Caco-2 (cell line): ENCODE measurements at places on chromosomes 6 and 20.

DNA sequence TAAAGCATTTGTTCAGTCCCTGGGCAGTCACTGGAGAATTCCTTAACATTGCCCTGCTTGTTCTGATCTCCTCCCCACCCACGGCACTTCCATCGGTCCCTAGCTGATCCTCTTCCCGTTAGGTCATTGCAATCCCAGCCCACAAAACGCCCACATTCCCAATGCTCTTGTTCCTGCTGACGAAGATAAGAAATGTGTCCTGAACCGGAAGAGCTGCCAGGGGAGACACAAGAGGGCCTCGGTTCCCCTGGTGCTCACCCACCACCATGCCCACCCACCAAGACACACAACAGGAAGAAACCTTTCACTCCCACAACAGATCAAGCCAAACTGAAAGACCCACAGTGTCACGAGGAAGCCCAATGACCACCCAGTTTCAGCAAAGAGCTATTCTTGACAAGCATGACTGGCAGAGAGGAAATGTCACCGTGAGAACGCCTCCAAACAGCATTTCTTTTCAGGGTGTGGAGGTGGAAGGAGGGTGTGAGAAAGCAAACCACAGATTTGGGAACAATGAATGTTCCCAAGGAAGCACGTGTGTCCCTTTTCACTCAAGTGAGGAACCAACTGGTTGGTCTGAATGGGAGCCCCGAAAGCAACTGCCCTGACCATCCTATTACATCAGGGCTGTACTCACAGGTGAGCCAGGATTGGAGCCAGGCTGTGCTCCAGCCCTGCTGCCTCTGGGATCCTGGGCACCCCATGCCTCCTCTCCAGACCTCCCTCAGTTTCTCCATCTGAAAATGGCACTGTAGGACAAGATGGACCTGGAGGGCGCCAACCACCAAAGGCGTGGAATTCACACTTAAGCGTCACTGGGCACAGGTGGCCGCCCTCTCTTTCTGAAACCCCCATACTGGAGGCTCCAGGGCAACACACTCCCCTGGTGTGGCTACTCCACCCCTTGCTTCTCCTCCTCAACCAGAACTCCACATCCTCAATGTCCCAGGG lies 97.5 kb downstream of the ZMYND8 start:
- no peak for DNase-seq

DNA sequence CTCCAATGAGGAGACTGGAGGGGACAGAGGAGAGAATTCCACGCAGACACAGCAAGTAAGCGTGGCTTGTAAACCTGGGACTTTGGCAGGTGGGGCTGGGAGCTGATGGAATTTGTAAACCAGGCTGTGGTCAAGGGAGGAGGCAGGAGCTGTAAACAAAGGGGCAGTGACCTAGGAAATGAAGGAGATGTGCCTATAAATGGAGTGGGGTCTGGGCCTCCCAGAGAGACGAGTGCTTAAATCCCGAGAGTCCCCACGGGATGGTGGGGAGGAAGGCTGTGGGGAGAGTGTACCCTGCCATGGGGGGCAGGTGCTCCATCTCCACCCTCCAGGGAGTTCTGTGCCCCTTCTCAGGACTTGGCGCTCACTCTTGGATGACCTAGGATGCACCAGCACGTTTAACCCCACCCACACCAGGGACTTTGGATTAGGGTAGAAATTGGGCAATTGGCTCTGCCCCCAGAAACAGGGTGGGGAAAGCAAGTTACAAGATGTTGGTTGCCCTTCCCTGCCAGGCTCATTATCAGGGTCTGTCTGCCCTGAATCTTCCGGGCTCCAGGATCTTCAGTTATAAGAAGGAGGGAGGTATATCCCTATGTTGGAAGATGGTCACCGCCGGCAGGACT lies 4.0 kb upstream of the DHX16 start:
- DNase-seq = no peak

DNA sequence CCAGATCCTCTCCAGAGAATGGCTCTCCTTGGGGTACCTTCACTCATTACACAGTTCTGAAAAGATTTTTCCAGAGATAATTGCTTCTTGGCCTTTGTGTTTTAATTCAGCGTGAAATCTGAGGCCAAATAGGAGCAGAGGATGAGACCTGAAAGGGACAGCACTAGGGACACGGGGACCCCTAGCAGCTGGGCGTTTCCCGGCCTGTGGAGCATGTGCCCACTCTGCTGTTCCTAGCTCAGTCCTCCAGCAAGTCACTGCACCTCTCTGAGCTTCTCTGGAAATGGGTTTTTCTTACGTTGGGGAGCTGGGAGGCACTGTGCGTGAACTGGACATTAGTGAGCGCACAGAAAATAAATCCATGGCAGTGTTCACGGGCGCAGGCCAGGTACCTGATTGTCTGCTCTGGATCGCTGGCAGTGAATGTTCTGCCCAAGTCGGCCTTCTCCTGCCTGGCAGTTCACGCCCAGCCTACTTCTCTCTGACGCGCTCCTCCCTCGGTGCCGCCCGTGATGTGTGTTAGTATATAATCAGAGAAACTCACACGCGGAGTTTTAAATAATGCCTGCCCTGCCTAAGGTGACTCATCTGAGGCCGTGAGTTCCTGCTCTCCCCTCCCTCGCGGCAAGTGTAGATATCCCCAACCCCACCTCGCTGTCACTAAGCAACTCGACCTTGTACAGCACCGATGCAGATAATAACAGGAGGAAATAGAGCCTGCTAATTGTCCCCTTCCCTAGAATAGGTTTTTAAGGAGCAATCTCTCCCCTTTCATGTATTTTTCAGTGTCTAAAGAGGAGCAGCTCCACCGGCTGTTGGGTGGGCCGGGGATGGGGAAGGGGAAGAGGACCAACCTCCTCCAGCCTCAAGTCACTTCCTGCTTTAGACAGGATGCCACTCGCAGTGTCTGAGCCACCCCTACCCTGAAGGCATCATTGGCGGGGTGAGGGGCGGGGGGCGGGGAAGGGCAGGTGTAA lies 2.7 kb upstream of the TUBB2A start:
- no peak for DNase-seq

- no peak for DNase-seq
Observed at GRCh38 chr20:41076776-41077175, 48.2 kb downstream of the TOP1 start.

DNA sequence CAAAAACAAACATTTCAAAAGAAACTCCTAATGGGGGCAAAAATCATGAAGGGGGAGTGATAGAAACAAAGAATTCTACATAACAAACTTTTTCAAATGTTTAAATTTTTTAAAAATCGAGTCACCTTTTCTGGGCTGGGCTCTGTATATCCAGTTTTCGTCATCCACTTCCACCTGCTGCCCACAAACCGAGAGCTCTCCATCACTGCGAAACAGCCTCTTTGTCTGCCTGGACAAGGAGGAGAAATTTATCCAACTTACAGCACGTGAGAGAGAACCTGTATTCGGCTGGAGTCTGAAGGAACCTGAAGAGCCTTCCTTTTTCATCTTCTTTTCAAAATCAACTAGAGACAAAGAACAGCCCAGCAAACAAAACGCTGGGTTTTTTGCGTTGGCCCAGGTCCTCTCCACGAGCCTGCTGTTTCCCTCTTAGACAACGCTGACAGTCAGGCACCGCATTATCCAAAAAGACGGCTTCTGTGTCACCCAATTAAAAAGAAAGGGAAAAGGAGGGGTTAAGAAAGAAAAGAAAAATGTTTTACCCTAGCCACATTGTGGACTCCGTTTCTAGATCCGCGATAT lies 72.4 kb upstream of the NHSL1 start:
- DNase-seq = no peak

DNA sequence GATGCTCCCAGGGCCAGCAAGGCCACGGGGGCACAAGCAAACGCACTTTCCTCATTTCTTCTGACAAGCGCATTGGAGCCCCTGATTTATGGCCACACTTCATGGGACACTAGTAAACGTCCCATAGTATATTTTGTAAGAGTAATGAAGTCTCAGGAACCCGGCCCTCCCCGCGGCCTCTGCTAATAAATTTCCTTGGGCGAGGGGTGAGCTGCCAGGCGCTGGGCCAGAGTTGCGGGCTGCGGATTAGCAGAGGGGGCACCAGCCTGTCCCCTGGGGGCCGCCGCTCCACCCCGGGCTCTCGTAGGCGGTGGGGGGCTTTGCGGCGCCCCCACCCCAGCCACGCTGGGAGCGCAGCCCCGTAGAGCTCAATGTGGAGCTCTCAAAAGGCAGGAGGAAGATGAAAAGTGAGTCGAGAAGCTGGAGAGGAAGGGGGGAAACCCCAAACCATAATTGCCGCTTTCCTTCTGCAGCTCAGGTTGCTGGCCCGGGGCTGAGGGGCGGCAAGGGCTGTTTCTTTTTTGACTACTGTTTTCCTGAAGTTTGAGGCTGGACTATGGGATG lies 173.6 kb downstream of the CDC5L start:
- DNase-seq = no peak

- peak; percentile 68 for DNase-seq
Observed at GRCh38 chr6:84033523-84034451, at the start of gene MRAP2. MRAP2 (plus strand) TSS chr6:84033772; CDS start chr6:84055319, 21,547 bp downstream.

GRCh38 chr6:67818322-67818721 lies 816.8 kb upstream of the ADGRB3 start:
- DNase-seq = no peak

DNA sequence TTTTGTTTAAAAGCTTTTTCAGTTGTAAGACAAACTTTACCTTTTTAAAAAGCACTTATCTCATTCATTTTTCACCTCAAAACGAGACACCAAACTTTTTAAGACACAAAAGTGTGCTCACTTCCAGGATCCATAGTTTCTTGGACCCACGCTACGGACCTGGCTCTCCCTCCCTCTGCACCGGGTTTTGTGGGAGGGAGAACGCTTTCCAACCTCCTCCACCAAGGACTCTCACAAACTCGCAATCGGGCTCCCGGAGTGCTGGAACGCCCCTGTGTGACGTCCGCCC lies 436 bp downstream of the CAGE1 start:
- no peak for DNase-seq

GRCh38 chr6:46961232-46961631 lies 39.5 kb upstream of the ADGRF5 start:
- no peak for DNase-seq

GRCh38 chr6:149043476-149044130 lies 273.9 kb upstream of the TAB2 start:
- DNase-seq = peak; percentile 44

DNA sequence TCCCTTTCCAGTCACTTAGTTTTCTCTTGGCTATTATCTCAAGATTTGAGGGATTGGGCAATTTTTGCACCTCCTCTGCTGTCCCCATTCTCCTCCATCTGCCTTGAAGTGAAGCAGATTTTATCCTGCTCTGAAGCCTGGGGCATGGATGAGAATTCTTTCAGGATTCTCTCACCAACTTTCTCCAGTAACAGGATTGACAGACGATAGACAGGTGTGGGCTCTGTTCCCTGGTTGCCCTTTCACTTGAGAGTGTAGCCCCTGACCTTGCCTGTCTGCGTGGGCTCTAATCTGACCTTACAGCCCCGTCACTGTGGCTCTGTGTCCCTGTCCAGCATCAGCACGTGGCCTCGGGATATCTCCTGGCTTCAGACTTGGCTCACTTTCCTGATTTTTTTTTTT lies 27.1 kb downstream of the CDYL start:
- no peak for DNase-seq

DNA sequence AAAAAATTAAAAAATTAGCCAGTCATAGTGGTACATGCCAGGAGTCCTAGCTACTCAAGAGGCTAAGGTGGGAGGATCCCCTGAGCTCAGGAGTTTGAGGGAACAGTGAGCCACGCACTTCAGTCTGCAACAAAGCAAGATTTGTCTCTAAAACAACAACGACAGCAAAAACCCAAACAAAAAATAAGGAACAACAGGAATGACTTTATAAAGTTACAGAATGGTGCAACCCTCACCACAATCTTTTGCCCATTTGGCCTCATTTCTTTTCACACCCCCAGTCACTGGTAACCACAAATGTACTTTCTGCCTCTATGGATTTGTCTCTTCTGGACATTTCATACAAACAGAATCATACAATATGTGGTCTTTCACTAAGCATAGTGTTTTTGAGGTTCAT lies 16.7 kb upstream of the ZFAND3 start:
- no peak for DNase-seq

GRCh38 chr20:37355252-37356180 lies 9.6 kb downstream of the SRC start:
- DNase-seq = no peak

DNA sequence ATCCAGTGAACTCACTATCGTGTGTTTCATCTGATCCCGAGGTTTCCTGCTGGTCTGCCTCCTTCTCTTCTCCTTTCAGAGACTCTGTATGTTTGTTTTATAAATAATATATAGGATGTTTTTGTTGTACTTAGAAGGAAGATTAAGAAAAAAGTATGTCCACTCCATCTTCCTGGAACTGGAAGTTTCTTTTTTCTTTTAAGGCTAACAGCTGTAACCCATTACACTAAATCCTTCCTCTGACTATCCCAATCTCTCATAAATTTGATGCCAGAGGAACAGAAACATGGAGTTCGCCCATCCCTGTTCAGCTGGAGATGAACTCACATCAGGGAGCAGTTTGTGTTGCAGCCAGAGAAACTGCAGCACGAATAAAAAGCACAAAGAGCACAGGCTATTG lies 20.7 kb downstream of the RIPK1 start:
- DNase-seq = no peak

DNA sequence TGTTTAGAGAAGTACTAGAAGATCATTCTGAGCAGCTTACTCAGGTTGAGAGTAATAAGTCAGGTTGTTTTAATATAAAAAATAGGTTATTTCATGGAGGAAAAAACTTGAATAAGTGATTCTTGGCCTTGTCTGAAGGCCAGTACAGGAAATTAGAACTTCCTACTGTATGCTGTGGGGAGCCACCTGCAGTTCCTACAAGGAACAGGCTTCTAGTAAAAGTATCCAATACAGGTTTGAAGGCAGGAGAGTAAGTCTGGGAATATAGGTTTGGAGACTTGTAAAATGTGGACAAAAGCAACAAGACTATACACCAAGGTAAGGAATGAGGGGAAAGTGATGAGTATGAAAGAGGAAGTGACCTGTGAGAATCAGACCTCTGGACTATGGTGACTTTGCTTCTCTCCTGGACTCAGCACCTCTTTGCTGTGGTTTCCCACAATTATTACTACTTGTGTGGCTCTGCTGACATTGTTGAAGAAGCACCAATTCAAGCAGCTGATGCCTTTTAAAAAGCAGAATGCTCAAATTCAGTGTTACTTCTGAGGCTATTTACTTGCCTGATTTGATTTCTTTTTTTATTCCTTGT lies 278.6 kb downstream of the TBC1D7 start:
- DNase-seq = no peak

DNA sequence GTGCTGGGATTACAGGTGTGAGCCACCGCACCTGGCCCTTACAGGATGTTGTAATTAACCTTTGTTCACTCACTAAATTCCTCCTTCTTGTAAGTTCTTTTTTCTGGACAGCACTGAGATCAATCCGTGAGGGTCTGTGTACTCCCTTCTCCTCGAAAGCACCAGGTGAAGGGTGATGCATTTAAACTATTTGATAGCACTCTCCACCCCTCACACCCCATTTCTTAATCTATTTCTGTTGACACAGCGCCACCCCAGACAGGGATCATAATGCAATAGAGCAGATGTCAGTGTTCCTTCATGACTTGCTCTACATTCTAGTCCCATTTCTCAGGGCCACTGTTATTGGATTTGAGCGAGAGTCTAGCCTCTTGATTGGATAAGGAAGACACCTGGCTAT lies 46.3 kb downstream of the PPP1R14C start:
- peak; percentile 64 for DNase-seq

- no peak for DNase-seq
Observed at GRCh38 chr6:5671601-5672559, 334.8 kb downstream of the NRN1 start.
